ENCODE measurements at places on chromosomes 6 and 20. TPM values are rescaled to one million over a fixed set of nuclear protein-coding genes. Genes with fewer than 3 reads are reported as not detected.

- H3K4me3 ChIP-seq, result no peak overlapping the region
- no peaks in the 10 kb centered on the region for H3K4me1 ChIP-seq
- no peaks in the 10 kb centered on the region for H3K36me3 ChIP-seq
- no peaks in the 10 kb centered on the region for H3K27me3 ChIP-seq
- H3K27ac ChIP-seq, result no peak overlapping the region
These were observed 42.4 kb downstream of the NEDD9 start for GRCh38 chr6:11189865-11190624.

The IL22RA2 gene
- total RNA-seq, result not detected

The MCCD1 gene
- total RNA-seq, result not detected

The PAK1IP1 gene
- total RNA-seq, result 11.8 TPM

The ZSCAN31 gene
- total RNA-seq, result 19.9 TPM

GRCh38 chr6:111481836-111482187 lies 1.2 kb downstream of the REV3L start:
- DNase-seq, result no peak
- H3K27me3 ChIP-seq, result no peaks in the 10 kb centered on the region
- no peaks in the 10 kb centered on the region for H3K36me3 ChIP-seq
- peaks cover 10% of the 10 kb centered on the region for H3K4me1 ChIP-seq
- peak overlapping the region; percentile 96 for H3K27ac ChIP-seq
- H3K4me3 ChIP-seq, result peak overlapping the region; percentile 97

- H3K27ac ChIP-seq, result no peak overlapping the region
- no peaks in the 10 kb centered on the region for H3K27me3 ChIP-seq
- H3K4me3 ChIP-seq, result no peak overlapping the region
- no peaks in the 10 kb centered on the region for H3K4me1 ChIP-seq
These were observed 136.1 kb downstream of the FOXC1 start for GRCh38 chr6:1745814-1746213.

The PLCB4 gene
- 7.9 TPM for total RNA-seq

GRCh38 chr6:99822741-99823512 lies 171.1 kb downstream of the MCHR2 start:
- DNase-seq, result no peak
- H3K4me3 ChIP-seq, result no peak overlapping the region
- no peaks in the 10 kb centered on the region for H3K4me1 ChIP-seq
- no peaks in the 10 kb centered on the region for H3K27me3 ChIP-seq
- H3K36me3 ChIP-seq, result no peaks in the 10 kb centered on the region

The GSTA3 gene
- not detected for total RNA-seq

GRCh38 chr20:50534567-50534966 lies 24.4 kb downstream of the PTPN1 start:
- DNase-seq, result peak; percentile 45
- no peaks in the 10 kb centered on the region for H3K27me3 ChIP-seq
- H3K4me3 ChIP-seq, result no peak overlapping the region
- no peak overlapping the region for H3K27ac ChIP-seq
- peaks cover 13% of the 10 kb centered on the region for H3K4me1 ChIP-seq

The SMLR1 gene
- total RNA-seq, result not detected

GRCh38 chr6:32173051-32173727 lies 2.7 kb downstream of the AGPAT1 start:
- no peaks in the 10 kb centered on the region for H3K27me3 ChIP-seq
- peaks cover 3% of the 10 kb centered on the region for H3K4me1 ChIP-seq
- no peak overlapping the region for H3K27ac ChIP-seq

DNA sequence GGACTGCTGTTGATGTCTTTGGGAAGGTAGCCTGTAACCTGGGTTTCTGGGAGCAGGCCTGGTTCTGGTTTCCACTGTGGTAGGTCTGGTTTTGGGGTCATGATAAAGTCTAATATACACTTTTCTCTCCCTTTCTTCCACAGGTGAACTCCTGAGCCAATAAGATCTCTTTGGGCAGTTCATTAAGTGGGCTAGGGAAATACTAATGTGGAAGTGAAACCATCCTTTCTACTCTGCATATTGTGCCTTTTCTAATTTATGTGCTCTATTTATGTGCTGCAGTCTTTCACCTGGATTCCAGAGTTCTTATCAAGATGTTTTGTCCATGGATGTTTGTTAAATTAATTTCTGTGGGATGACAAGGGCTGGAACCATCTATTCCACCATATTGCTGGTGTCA lies 165.7 kb upstream of the PTPRK start:
- H3K4me1 ChIP-seq, result no peaks in the 10 kb centered on the region
- no peak overlapping the region for H3K27ac ChIP-seq
- no peaks in the 10 kb centered on the region for H3K36me3 ChIP-seq
- no peak overlapping the region for H3K4me3 ChIP-seq
- no peak for DNase-seq

DNA sequence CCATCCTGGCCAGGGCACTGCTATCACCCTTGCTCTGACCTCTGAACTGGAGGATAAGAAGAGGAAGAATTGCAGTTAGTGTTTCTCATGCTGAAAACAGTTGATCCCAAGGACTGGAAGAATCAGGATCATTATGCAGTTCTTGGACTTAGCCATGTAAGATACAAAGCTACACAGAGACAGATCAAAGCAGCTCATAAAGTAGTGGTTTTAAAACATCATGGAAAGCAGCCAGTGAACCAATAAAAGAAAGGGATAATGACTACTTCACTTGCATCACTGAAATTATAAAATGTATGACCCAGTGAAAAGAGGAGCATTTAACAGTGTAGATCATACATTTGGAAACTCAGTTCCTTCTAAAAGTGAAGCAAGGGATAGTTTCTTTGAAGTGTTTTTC lies 47.7 kb downstream of the DNAH8 start:
- H3K4me3 ChIP-seq, result no peak overlapping the region
- H3K27ac ChIP-seq, result no peak overlapping the region
- H3K4me1 ChIP-seq, result no peaks in the 10 kb centered on the region
- no peak for DNase-seq

DNA sequence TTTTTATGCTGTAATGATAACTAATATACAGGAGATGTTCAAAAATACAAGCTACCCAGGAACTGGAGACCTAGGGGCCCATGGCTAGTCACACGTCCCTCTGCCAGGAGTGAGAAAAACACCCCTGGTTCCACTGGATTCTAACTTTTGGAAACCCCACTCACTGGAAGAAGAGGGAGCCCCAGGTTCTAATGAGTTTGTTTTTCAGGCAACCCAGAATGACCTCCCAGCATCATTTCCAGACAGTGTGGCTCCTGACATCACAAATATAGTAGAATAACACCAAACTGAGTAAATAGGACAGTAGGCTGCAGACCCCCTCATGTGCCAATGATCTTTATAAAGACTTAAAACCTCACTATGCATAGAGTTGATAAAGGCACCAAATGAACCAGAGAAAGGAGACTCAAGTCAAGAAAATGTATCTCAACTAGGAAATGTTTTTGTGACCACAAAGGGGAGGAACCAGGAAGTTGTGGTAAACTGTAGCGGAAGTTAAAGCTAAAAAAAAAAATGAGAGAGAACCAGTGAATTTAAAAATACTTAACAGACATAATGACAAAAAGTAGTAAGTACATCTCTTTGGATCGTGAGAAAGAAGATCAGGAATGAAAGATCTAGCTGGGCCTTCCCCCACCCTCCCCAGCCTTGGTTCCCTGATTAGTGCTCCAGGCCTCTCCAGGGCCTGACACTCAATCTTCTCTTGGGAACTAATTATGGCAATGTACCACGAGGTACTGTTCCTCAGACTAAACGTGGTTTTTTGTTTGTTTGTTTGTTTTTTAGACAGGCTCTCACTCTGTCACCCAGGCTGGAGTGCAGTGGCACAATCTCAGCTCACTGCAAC lies 19.8 kb downstream of the HLA-E start:
- no peak overlapping the region for H3K4me3 ChIP-seq
- no peak for DNase-seq
- H3K4me1 ChIP-seq, result no peaks in the 10 kb centered on the region

GRCh38 chr6:24974182-24975171 lies 38.7 kb upstream of the RIPOR2 start:
- no peaks in the 10 kb centered on the region for H3K27me3 ChIP-seq
- no peak overlapping the region for H3K4me3 ChIP-seq
- no peaks in the 10 kb centered on the region for H3K4me1 ChIP-seq
- no peak overlapping the region for H3K27ac ChIP-seq

DNA sequence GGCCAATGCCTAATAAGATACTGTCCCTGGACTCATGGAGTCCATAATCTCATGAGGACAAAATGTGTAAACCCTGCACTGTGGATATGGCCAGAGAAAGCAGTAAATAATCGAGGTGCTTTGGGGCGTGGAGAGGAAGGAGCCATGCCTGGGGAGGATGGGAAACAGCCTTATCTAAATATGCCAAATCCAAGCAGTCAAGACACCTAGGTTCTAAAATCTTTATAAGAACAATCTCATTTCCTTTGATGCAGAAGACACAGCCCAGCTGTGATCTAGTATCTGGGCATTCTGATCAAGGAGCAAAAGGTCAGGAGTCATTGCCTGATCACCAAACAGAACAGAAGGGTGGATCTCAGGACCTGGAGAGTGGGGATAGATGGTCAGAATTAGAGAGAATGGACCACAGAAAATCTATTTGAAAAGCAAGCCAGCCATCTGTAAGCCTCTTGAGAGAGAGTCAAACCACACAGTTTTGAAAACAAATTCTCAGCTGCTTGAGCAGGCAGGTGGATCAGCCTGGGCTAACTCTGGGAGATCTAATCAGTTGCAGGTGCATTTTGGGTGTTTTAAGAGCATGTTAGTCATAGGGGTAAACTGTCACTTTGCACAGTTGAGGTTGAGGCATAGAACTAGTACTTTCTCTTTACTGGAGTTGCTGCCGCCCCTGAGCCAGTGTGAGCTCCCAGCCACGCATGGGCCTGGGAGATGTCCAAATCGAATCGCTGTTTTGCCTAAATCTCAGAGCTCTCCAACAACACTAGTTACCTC lies 130.8 kb upstream of the TNFAIP3 start:
- H3K27me3 ChIP-seq, result no peaks in the 10 kb centered on the region
- no peaks in the 10 kb centered on the region for H3K36me3 ChIP-seq
- peaks cover 5% of the 10 kb centered on the region for H3K4me1 ChIP-seq
- H3K27ac ChIP-seq, result no peak overlapping the region

GRCh38 chr20:7627734-7628663 lies 312.3 kb downstream of the HAO1 start:
- no peaks in the 10 kb centered on the region for H3K27me3 ChIP-seq
- no peak overlapping the region for H3K4me3 ChIP-seq
- no peak overlapping the region for H3K27ac ChIP-seq
- DNase-seq, result no peak
- H3K4me1 ChIP-seq, result no peaks in the 10 kb centered on the region
- no peaks in the 10 kb centered on the region for H3K36me3 ChIP-seq

DNA sequence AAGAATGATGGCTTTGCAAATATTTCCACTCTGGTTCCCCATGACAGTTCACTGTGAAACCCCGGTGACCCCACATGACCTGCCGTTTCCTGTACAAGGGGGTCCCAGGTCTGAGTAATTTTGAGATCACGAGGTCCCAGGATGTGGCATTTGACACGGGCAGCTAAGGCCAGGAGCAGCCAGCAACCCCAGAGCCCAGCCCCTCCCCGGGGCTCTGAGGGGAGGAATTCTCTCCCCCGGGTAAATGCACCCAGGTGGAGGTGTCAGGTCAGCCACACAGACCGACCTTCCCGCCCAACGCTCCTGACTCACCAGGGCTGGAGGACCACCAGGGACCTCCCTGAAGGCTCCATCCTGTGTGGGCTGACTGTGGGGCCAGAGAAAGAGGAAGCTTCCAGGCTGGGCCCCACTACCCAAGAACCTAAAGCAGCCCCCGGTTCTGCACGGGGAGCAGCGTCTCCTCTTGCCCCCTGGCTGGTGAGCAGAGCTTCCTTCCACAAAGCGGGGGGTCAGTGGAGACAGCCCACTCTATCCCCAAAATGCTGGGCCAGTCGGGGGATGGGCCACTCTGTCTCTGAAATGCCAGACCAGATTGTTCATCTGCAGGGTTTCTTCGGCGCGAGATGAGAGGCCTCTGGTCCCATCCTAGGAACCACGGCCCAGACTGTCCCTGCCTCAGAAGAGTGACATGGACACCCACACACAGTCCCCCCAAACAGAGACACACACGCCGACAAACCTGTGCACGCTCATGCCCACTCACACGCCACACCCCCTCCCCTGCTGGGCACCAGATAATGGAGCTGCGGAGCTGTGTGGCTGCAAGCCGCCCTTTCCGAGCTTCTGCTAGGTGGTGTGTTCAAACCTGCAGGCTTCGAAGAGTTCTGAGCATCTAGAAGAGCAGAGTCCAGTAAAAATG lies 23.4 kb upstream of the SLCO4A1 start:
- no peaks in the 10 kb centered on the region for H3K27me3 ChIP-seq
- no peak overlapping the region for H3K27ac ChIP-seq
- H3K36me3 ChIP-seq, result no peaks in the 10 kb centered on the region
- peaks cover 10% of the 10 kb centered on the region for H3K4me1 ChIP-seq

DNA sequence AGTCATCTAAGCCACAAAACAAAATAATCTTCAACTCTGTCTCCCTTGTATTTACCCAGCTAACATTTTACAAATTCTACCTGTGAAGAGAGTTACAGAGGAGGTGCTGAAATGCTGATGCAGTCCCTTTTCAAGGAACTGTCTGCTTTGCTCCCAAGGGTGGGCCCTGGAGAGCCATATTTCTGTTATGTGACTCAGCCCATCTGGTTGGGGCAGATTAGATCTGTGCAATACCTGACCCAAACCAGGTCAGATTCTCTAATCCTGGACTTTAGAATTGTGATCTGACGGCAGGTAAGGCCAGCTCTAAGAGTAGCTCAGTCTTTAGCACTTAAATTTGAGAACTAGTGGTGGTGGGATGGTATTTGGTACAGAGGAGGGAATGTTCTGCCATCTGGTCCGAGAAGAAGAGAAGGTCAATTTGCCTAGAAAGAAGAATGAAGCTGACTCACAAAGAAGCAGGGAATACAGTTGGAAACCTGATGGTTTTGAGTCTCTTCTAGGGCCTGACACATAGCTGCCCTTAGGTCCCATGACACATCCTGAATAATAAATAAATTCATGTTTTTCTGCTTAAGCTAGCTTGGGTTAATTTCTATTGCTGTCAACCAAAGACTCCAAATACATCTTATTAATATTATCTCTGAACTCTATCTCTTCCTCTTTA lies 8.1 kb downstream of the ZNF311 start:
- H3K4me3 ChIP-seq, result no peak overlapping the region
- H3K4me1 ChIP-seq, result no peaks in the 10 kb centered on the region
- no peak for DNase-seq
- H3K27ac ChIP-seq, result no peak overlapping the region

- H3K4me1 ChIP-seq, result peaks cover 40% of the 10 kb centered on the region
- no peaks in the 10 kb centered on the region for H3K27me3 ChIP-seq
- no peak overlapping the region for H3K4me3 ChIP-seq
These were observed 38.3 kb downstream of the COX4I2 start for GRCh38 chr20:31675828-31676608.

GRCh38 chr6:90144928-90145555 lies 151.6 kb downstream of the BACH2 start:
- no peak for DNase-seq
- no peaks in the 10 kb centered on the region for H3K27me3 ChIP-seq
- no peaks in the 10 kb centered on the region for H3K36me3 ChIP-seq
- no peak overlapping the region for H3K4me3 ChIP-seq
- H3K4me1 ChIP-seq, result peaks cover 2% of the 10 kb centered on the region

DNA sequence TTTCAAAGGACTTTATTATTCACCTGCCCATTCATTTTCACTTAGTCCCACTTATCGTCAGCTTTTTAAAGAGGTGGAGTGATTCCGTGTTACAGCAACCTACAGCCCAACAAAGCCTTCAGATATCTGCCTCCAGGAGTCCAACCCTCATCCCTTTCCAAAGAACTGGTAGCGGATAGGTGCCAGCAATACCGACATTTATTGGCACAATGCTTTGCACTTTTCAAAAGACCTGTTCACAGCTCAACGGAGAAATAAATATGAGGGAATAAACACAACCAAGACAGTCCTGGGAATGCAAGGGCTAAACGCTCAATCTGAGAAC lies 819 bp upstream of the MTRF1L start:
- no peaks in the 10 kb centered on the region for H3K36me3 ChIP-seq
- peaks cover 7% of the 10 kb centered on the region for H3K4me1 ChIP-seq
- H3K27me3 ChIP-seq, result no peaks in the 10 kb centered on the region
- H3K4me3 ChIP-seq, result peak overlapping the region; percentile 59
